ENCODE measurements at places on chromosomes 12 and 14.

- DNase-seq: no peak
These were observed 29.2 kb upstream of the CRY1 start for GRCh38 chr12:107122452-107122958.

GRCh38 chr14:77325746-77326094 lies 4.9 kb downstream of the GSTZ1 start:
- no peak for DNase-seq

GRCh38 chr12:101939856-101940265 lies 62.5 kb downstream of the DRAM1 start:
- no peak for DNase-seq

DNA sequence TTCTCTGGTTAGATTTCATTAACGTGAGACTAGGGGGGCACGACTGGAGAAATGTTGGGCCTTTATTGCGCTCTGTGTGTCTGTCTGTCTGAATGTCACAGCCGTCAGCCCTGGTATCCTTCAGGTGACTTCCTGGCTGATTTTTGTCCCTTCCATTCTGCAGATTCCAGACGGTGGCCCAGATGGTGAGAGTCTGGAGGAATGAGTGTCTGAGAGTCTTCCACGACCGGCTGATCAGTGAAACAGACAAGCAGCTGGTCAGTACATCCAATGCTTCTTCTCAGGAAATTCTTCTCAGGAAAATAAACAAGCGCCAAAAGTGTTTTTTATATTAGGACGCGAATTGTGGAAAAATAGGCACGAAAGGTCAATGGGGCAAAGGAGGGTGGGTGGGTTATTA lies 93.5 kb downstream of the CCDC92 start:
- no peak for DNase-seq

DNA sequence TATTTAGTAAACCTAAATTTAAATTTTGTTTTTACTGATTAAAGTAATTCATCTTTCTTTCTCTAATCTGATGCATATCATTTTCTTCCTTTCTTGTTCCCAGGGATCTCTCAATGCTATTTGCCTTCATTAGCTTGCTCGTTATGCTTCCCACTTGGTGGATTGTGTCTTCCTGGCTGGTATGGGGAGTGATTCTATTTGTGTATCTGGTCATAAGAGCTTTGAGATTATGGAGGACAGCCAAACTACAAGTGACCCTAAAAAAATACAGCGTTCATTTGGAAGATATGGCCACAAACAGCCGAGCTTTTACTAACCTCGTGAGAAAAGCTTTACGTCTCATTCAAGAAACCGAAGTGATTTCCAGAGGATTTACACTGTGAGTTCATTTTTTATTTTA lies 48.6 kb downstream of the VEZT start:
- DNase-seq: no peak

- no peak for DNase-seq
These were observed 407.9 kb upstream of the ATXN7L3B start for GRCh38 chr12:74129702-74130101.

DNA sequence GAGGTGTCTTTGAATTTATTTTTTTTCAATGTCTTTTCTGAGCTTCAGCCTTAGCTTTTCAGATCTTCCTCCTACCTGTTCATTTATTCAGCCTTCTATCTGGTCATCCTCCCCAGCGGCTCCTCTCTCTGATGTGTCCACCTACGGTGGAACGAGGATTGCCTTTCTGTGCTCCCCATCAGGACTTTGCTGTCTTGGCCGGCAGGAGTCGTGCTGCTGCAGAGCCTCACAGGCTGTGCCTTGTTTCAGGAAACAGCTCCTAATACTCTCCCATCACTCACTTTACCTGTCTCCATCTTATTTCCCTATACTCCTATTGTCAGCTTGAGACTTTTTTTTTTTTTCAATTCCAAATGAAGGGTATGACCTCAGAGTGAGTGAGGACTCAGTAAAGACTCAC lies 76.9 kb downstream of the KICS2 start:
- no peak for DNase-seq

- peak; percentile 89 for DNase-seq
These were observed at the start of gene LRP1 for GRCh38 chr12:57127726-57128518. TSS of gene LRP1 (plus strand) at chr12:57128483. CDS start at chr12:57128965, 482 bp downstream.

- DNase-seq: no peak
These were observed 493.1 kb downstream of the NOVA1 start for GRCh38 chr14:26104717-26105116.

GRCh38 chr14:37969511-37969979 lies 238.2 kb upstream of the SSTR1 start:
- no peak for DNase-seq

GRCh38 chr12:106914796-106915634 lies 40.7 kb upstream of the TMEM263 start:
- no peak for DNase-seq

- no peak for DNase-seq
These were observed 34.6 kb downstream of the PACS2 start for GRCh38 chr14:105348945-105349699.

DNA sequence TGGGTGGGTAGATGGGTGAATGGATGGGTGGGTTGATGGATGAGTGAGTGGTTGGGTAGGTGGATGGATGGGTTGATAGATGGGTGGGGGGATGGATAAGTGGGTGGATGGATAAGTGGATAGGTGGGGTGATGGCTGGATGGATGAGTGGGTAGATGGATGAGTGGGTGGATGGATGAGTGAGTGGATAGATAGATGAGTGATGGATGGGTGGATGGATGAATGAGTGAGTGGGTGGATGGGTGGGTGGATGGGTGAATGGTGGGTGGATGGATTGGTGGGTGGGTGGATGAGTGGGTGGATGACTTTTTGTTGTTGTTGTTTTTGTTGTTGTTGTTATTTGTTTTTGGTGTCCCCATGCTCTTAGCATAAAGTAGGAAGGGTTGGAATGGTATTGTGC lies 45.5 kb downstream of the TBX5 start:
- no peak for DNase-seq

- DNase-seq: no peak
These were observed 20.5 kb downstream of the ZDHHC22 start for GRCh38 chr14:77120771-77121743.

DNA sequence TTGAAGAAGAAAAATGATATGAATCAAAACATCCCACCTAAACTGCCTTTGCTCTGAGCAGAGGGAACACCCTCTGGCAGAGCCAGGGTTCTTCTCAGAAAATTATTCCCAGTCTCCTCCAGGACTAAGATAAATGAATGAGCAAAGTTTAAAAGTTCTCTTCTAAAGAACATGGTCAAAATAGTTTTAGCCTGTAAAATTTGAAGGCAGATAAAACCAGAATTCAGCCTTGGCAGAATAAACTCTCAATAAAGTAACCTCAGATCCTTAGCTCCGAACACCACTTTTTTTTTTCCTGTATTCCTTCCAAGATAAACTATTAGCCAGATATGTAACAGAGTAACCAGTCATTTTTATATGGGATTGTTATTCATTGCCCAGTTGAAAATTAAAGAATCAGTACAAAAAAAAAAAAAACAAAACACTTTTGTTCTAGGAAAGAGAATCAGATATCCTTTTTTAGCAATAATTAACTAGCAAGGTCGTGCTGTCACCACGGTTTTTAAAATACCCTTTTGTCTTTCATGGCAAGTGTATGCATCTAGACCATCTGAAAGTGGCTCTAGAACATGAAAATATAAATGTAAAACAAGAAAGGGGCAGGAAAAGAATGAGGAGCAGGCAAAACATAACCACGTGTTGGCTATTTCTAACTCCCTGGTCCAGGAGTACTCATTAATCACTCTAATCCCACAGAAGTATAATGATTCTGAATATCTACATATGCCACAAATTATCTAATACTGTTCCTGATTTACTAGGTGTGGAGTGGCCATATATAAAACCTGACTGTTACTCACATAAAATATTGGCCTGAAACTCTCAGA lies 60.8 kb downstream of the CAPZA3 start:
- no peak for DNase-seq

- DNase-seq: no peak
These were observed 255.0 kb downstream of the PAX9 start for GRCh38 chr14:36916668-36917067.

GRCh38 chr12:58934528-58934927 lies 14.2 kb upstream of the LRIG3 start:
- no peak for DNase-seq

All from heart right ventricle (tissue), 16 donors.